Fibroblast of lung (primary cell): ENCODE measurements at places on chromosomes 2 and 18.
A peak's percentile ranks its signal among the peaks of the same experiment; 100 is the strongest.

DNA sequence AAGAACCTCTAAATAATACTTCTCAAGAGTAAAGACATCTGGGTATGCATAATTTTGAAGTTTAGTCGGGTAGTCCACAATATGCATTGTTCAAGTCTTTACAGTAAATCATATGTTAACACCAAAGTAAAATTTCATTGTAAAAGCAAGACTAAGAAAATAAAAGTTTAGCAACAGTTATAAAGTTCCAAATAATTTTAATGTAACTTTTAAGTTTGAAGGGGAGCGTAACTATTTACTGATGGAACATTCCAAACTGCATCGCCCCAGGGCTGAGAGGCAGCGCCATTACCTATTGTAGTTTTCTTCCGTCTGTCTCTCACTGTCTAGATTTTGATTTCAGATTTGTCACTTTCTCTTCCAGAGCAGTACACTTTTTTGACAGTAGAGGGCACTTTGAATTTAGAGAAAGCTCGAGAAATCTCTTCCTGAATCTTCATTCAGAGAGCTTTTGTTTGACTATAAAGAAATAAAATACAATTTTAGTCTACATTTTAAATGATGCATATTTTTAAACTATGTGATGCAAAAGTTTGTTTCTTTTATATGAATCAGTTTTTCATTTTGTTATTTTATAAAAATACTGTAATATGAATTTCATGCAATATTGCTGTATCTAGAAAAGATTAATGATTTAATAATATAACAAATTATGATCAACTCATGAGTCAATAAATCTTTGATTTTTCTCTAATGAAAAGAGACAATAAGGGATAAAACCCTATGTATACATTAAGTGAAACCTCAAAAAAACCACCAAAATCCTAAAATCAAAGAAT is 389.8 kb downstream of the FIGN start:
- DNase-seq: peak; percentile 66

GRCh38 chr2:7711167-7711566 is 794.0 kb downstream of the RNF144A start:
- no peak for DNase-seq

- DNase-seq: no peak
These were observed 477.1 kb downstream of the FBXO15 start for GRCh38 chr18:73670524-73670923.

DNA sequence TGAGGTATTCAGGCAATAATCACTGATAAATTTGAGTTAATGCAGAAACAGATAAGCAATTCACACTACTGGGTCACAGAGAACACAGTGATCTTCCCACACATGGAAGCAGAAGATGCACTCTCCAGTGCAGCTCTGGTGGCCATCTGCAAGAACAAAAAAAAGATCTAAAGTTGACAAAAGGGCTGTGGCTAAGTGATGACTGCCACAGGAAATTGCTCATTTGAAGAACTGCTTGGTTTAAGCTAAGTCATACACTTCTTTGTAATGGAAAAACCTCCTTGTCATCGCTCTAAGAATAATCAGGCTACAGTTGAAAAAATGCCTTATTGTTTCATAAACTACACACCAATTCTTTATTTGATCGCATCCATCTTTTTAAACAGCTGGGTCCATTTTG is 115.1 kb downstream of the DTNB start:
- peak; percentile 22 for DNase-seq

- DNase-seq: no peak
These were observed 62.9 kb upstream of the POU3F3 start for GRCh38 chr2:104790901-104791495.

- no peak for DNase-seq
These were observed 660 bp upstream of the MBP start for GRCh38 chr18:77133051-77133834.
